T1000 (cell line): ENCODE measurements at places on chromosomes 7 and 10.
A peak's percentile ranks its signal among the peaks of the same experiment; 100 is the strongest.

- no peak for DNase-seq
Measured at GRCh38 chr7:35735396-35735795, 40.5 kb upstream of the HERPUD2 start.

GRCh38 chr7:99976626-99977025, 795 bp upstream of the AZGP1 start:
- DNase-seq = no peak

- peak; percentile 39 for DNase-seq
Measured at GRCh38 chr7:73851410-73852338, 9.3 kb upstream of the TMEM270 start.

DNA sequence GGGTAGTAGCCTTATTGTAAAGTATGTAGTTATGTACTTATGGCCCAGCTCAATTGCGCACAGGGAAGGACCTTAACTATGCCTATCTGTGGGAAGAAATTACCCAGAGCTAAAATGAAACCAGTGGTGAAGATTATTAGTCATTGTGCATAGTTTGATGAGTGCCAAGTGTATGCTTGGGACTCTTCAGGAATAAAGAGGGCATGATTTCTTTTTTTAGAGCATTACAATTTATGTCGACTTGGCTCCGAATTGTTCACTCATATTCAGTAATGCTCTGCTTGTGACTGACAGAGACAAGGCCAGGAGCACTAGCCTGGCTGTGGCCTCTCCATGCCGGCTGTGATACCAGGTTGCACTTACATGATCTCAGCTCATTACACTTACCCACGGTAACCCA, 269.5 kb downstream of the TRIL start:
- DNase-seq = no peak

GRCh38 chr7:80488406-80488805, 23.5 kb downstream of the GNAT3 start:
- no peak for DNase-seq

GRCh38 chr10:48805848-48806247, 121.2 kb downstream of the WDFY4 start:
- DNase-seq = no peak

DNA sequence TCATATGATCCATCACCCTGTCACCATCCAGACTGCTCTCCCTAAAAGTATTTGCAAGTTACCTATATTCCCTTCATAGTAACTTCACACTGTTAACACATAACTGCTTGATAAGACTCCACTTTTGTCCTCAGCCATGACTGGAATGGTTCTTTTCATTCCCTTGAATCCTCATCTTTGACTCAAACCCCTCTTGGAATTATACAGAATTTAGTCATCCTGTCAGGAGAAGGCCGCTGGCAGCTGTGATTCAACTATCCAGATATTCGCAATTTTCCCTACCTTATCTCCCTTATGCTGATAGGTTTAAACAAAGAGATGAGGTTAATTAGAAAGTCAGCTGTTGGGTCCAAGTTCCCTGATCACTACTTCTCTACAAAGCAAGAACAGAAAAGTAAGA, 143.0 kb upstream of the HPS1 start:
- DNase-seq = no peak

DNA sequence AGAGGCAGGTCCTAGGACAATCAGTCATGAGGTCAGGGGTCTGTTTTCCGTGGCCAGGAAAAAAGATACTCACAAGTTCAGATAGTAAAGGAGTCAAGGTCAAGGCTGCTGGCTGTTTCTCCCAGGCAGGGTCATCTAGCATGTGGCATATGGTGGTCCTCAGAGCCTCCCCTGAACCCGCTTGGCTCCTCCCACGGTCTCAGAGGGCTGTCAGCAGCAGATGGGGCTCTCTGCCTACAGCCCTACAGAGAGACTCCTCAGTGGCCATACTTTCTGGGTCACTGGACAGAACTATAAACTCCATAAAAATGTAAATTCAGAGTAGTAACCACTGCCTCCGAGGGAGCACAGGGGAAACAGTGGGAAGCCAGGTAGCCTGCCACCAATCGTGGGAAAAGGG, 11.3 kb upstream of the DRGX start:
- no peak for DNase-seq

GRCh38 chr10:62433181-62433692, 59.1 kb downstream of the ZNF365 start:
- peak; percentile 65 for DNase-seq

DNA sequence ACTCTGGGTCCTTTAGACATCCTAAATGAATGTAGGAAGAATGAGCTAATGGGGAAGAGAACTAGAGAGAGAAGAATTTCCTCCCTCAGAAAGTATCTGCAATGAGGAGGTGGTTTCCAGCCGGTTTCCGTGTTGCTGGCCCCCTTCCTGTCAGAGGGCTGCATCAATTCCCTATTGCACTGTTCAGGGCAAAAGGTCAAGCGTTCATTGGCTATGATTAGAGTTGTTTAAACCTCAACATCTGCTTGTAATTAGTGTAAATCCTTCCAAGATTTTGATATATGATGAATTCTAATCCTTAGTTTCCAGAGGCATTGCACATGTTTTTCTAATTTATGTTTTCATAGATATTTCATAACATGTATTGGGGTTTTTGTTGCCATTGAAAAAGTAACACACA, 107.3 kb upstream of the SGCE start:
- DNase-seq = no peak

GRCh38 chr7:44587843-44588711, 6.0 kb upstream of the TMED4 start:
- no peak for DNase-seq

GRCh38 chr7:30510124-30511075, 5.8 kb upstream of the GGCT start:
- DNase-seq = no peak

GRCh38 chr7:126210707-126211106, 1042.0 kb downstream of the GRM8 start:
- DNase-seq = no peak

DNA sequence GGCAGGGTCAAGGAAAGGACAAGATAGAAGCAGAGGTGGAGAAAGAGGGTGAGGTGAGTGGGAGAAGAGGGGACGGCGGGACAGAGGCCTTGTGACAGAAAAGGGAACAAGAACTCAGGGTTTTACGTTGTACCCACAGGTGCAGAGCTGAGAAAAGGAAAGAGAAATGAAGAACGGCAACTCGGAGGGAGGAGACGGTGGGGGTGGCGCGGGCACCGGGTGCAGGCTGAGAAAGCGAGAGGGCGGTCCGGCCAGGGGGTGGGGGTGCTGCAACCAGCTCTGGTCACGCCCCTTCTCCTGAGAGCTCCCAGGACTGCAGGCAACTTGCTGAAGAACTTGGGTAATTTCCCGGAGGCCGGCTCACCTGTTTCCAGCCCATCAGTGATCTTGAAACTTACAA, 65.3 kb downstream of the CARD11 start:
- no peak for DNase-seq

DNA sequence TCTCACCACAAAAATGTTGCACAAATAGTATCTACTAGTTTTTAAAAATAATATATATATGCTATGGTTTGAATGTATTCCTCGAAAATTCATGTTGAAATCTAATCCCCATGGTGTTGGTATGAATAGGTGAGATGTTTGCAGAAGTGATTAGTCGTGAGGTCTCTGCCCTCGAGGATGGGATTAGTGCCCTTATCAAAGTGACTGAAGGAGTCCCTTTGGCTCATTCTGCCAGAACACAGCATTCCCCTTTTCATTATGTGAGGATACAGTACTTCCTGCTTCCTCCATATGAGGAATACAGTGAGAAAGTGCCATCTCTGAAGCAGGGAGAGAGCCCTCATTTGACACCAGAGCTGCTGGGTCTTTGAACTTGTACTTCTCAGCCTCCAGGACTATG, 777.5 kb upstream of the LRRTM3 start:
- DNase-seq = no peak

DNA sequence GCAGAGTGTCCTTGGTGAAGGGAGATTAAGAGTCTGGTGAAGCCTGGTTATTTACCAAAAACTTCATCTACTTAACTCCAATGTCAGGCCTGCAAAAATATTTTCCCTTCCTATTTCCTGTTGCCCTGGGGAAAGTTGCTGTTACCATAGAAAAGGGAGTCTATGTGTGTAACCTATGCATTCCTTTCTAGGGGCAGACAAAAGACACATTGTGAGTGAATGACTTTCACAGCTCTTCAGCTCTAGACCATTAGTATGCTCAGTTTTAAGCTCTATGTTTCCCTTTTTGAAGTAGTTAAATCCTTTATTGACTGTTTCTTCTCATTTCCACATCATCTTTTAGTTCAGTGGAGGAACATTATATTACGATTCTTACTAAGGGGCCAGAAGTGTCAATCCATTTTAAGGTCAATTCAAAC, 45.6 kb upstream of the SGCE start:
- DNase-seq = no peak

GRCh38 chr10:10661176-10661575, 356.5 kb upstream of the CELF2 start:
- DNase-seq = no peak
